ENCODE measurements at places on chromosomes 11 and 22.

GRCh38 chr11:76696756-76697155 is 26.2 kb upstream of the LRRC32 start:
- no peak for DNase-seq

GRCh38 chr11:120205596-120206161 is 5.2 kb upstream of the OAF start:
- DNase-seq, result no peak

DNA sequence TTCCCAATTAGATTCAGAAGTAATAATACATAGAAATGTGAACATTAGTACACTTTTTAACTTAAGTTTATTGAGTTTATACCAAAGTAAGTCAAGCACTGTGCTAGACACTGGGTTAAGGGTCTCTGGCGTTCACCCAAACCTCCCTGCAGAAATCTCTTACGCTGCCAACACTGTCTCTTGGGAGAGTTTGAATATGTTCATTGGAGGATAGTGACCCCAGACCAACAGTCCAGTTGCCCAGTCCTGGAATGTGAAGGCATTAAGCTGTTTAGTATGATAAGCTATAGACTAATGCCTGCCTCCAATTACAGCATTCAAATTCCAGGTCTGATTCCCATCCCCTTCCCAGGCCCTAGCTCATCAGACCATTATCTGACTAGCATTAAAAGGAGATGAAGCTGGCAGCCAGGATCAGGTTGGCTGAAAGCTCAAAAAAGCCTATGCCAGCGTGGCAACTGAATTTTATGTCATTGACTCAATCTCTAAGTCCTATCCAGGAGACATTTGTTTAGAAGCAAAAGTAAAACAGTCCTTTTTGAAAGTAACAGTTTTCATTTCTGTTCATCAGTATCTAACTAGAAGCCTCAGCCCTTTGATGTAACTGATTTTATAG is 77.8 kb downstream of the SFI1 start:
- DNase-seq, result no peak

DNA sequence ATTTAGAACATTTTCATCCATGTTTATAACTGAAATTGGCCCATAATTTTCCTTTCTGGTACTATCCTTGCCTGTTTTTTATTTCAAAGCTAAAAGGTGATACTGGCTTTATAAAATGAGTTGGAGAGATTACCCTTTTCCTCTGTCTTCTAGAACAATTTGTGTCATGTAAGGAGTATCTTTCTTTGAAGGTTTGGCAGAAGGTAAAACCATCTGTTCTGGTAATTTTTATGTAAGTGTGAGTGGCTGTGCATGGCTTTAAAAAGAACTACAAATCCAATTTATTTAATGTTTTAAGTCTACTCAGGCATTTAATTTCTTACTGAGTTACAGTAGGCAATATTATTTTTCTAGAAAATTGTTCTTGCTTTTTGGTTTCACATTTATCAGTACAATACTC is 7.7 kb upstream of the MRGPRD start:
- DNase-seq, result no peak

GRCh38 chr11:65292890-65293289 is 21.8 kb upstream of the CDC42EP2 start:
- DNase-seq, result no peak

DNA sequence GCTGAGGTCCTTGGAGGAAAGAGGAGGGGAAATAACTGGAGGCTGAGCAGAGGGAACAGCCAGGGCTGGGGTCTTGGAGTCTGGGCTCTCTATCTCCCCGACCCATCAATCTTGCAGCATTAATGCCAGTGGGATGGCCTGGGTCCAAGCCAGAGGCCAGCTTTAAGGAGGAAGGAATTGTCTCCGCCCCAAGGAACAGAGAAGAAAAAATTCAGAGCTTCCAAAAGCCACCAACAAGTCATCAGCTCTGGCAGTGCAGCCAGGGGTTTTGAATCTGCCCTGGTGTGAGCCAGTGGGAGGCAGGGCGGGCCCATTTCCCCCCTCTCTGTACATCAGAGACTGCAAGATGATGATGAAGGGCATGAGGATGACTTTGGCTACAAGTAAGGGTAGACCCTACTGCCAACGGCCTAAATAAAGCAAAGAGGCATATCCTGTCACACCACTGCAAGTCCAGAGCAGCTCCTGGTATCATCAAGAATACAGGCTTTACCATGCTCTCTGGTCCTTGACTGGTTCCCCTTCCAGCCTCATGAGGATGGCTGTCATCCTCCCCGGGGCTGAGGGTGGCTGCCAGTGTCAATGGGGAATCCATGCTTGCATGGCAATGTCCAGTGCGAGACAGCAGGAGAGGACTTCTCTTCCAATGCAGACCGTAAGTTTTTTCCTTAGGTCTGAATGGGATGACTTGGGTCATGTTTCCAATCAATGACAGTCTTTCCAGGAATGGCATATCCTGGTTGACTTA is 34.4 kb downstream of the LRRC32 start:
- DNase-seq, result no peak

DNA sequence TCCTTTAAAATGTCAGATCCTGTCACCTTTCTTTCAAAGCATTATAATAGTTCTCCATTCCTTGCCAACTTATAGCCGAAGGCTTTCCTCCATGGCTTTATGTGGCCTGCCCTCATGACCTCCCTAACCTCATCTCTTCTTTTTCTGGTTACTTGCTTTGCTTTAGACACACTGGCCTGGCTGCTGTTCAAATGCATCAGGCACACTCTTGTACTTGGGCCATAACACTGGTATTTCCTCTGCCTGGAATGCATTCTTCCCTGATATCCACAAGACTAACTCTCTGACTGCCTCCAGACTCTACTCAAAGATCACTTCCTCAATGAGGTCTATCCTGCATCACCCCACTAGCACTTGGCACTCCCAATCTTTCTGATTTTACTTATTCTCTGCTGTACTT is 710.3 kb downstream of the KCNA4 start:
- DNase-seq, result no peak

DNA sequence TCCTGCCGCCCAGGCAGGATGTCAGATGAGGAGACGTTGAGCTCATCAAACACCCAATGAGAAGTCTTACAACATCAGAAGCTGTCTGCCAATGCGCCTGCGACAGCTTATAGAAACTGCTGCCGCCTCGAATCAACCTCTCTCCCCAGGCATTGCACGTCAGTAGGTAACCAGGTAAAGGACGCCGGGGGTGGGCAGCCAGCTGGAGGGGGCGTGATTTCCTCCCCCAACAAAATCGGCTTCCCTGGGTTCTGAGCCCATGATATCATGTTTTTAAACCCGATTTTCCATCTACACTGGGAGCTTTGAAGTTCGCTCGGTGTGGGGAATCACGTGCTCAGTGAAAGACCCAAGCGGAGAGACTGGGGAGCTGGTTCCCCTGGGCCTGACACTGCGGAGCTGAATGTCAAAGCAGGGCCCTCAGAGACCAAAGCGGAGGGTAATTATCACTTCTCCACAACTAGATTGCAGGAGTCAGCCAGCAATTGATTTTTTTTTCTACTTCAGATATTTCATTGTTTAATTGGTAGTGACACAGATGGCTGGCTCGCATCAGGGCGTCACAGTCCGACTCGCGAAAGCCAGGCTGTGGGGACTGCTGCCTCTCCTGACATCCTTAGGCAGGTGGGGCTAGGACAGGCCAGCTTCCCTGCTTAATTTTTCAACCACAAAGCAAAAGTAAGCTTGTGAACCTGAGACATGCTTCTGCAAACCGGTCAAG is 15.4 kb downstream of the FAM83F start:
- DNase-seq, result no peak

DNA sequence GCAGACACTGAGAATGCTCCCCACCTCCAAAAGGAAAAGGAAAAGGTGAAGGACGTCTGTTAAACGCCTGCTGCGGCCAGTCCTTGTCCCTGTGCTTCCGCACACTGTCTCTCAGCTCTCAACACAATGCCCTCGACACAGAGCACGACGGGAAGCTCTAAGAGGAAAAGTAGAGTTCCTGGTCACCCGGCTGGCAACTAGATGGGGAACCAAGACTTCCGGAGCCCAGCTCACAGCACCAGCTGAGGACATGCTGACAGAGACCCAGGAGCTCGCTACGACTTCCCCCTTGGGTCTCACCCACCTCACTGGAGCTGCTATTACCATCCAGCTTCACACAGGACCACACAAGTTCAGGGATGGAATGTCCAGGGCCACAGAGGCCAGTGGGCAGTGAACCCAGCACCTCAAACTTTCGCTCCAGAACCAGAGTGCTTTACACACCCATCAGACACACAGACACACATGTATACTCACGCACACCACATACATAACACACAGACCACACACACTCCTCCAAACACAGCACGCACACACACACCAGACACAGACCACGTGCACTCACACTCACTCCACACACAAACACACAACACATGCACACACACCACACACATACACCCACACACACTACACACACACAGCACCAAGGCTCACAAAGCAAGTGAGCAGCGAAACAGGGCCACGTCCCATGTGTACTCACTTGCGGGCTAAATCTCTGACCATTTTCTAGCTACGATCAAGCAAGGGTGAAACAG is 9.6 kb downstream of the SULT4A1 start:
- no peak for DNase-seq

DNA sequence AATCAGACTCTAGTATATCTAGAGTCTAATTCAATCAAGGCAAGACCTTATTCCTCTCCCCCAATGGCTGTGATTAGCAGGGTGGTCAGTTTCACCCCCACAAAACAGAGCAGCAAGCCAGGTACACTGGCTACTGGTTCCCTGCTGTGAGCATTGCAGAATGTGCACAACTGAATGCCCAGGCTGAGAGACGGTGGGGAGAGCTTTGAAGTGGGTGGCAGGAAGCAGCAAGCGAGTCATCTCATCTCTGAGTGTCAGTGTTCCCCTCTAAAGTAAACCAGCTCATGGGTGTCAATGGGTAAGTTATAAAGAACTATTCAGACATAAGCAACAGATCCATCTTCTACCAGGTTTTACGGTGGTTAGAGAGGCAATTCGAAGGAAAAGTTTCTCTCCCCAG is 37.6 kb downstream of the GAB4 start:
- DNase-seq, result no peak

DNA sequence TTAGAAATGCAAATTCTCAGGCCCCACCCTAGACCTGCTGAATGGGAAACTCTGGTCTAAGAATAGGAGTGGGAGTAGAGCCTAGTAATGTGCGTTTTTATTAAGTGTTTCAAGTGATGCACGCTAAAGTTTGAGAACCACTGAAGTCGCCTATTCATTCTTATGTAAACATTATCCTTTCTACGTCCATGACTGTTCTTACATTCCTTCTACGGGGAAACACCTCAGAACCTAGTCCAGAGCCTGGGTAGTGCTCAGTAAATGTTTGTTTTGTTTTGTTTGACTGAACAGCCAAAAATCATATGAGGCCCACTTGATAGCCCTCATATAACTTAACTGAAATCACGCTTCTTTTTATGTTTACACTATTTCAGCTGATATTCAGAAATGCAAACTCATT is 29.8 kb downstream of the VSIG10L2 start:
- no peak for DNase-seq

GRCh38 chr11:9357041-9357440 is 27.4 kb upstream of the IPO7 start:
- no peak for DNase-seq

- no peak for DNase-seq
Measured at GRCh38 chr11:30729187-30729713, 143.1 kb upstream of the MPPED2 start.

GRCh38 chr11:12316432-12316831 is 60.9 kb upstream of the PARVA start:
- DNase-seq, result no peak

- no peak for DNase-seq
Measured at GRCh38 chr11:76376746-76377558, 4.0 kb downstream of the THAP12 start.

- DNase-seq, result no peak
Measured at GRCh38 chr22:46002757-46003270, 25.9 kb upstream of the WNT7B start.

- DNase-seq, result no peak
Measured at GRCh38 chr11:121068787-121069186, 32.3 kb upstream of the TECTA start.
